ENCODE measurements at places on chromosomes 1 and 21. TPM values are rescaled to one million over a fixed set of nuclear protein-coding genes. Genes with fewer than 3 reads are reported as not detected.

NHLH2 gene
- total RNA-seq: not detected

ERO1B gene
- total RNA-seq: 2.2 TPM

SMPDL3B gene
- total RNA-seq: 57.1 TPM

NEGR1 gene
- 4.2 TPM for total RNA-seq

SLC2A5 gene
- 10.4 TPM for total RNA-seq

ANGPTL1 gene
- total RNA-seq: 2.5 TPM

PTGER3 gene
- 2.7 TPM for total RNA-seq

UBL4B gene
- not detected for total RNA-seq

HRNR gene
- total RNA-seq: not detected

CNIH4 gene
- total RNA-seq: 60.7 TPM

PTAFR gene
- total RNA-seq: 3.7 TPM

CHML gene
- total RNA-seq: 9.3 TPM

EFCAB7 gene
- total RNA-seq: 2.9 TPM

TAF1A gene
- 4.2 TPM for total RNA-seq

KIF17 gene
- 0.31 TPM for total RNA-seq

OR2T11 gene
- not detected for total RNA-seq

TRPM2 gene
- total RNA-seq: 5.4 TPM

PPM1J gene
- total RNA-seq: 1.1 TPM

VASH2 gene
- total RNA-seq: 0.59 TPM

AGL gene
- 28.4 TPM for total RNA-seq

CFAP107 gene
- total RNA-seq: not detected

CA6 gene
- total RNA-seq: not detected

FAM78B gene
- 1.0 TPM for total RNA-seq

PER3 gene
- total RNA-seq: 9.5 TPM

PGBD5 gene
- total RNA-seq: 3.0 TPM

ACTN2 gene
- total RNA-seq: not detected

MTARC2 gene
- total RNA-seq: 40.0 TPM

PTGS2 gene
- 4.8 TPM for total RNA-seq

PLPPR4 gene
- 0.20 TPM for total RNA-seq

FAM131C gene
- total RNA-seq: not detected

DIO1 gene
- 0.31 TPM for total RNA-seq

PDE4B gene
- 4.2 TPM for total RNA-seq

MAN1C1 gene
- 1.7 TPM for total RNA-seq

ADGRB2 gene
- total RNA-seq: 0.79 TPM

IL20 gene
- total RNA-seq: not detected

STUM gene
- total RNA-seq: 3.9 TPM

AMPD1 gene
- 2.2 TPM for total RNA-seq

LRRN2 gene
- total RNA-seq: 23.0 TPM
